Heart right ventricle (tissue), 16 donors: ENCODE measurements at places on chromosomes 7 and 10.

- DNase-seq, result no peak
- no peaks in the 10 kb centered on the region for H3K36me3 ChIP-seq
- H3K27me3 ChIP-seq, result no peaks in the 10 kb centered on the region
These were observed 2.8 kb downstream of the FXYD4 start for GRCh38 chr10:43374194-43374593.

- H3K36me3 ChIP-seq, result no peaks in the 10 kb centered on the region
- no peak overlapping the region for H3K4me3 ChIP-seq
- peak; percentile 1 for DNase-seq
- no peaks in the 10 kb centered on the region for H3K4me1 ChIP-seq
- no peaks in the 10 kb centered on the region for H3K27me3 ChIP-seq
- H3K27ac ChIP-seq, result no peak overlapping the region
These were observed 164.6 kb upstream of the ZMIZ1 start for GRCh38 chr10:78904196-78904595.

GRCh38 chr7:105648561-105649401 lies 67.5 kb upstream of the EFCAB10 start:
- H3K4me1 ChIP-seq, result peaks cover 27% of the 10 kb centered on the region
- no peak overlapping the region for H3K4me3 ChIP-seq
- no peaks in the 10 kb centered on the region for H3K36me3 ChIP-seq
- H3K27me3 ChIP-seq, result no peaks in the 10 kb centered on the region
- H3K27ac ChIP-seq, result no peak overlapping the region

DNA sequence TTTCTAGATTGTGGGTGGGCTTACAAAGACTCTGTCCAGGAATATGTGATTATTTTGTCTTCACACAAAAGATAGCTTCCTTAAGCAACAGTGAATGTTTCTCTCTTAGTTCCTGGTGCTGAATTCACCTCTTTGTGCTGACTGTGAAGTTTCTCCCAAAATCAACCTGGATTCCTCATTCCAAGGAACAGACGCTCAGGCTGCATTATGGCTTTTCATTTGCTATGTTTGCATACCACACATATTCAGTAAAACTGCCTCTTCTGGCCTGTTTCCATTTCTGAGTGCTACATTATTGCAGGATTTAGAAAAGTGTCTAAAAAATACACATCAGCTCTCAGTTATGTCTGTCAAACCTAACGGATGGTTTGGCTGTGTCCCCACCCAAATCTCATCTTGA lies 21.5 kb downstream of the MACROH2A2 start:
- H3K27me3 ChIP-seq, result no peaks in the 10 kb centered on the region
- H3K4me3 ChIP-seq, result no peak overlapping the region

DNA sequence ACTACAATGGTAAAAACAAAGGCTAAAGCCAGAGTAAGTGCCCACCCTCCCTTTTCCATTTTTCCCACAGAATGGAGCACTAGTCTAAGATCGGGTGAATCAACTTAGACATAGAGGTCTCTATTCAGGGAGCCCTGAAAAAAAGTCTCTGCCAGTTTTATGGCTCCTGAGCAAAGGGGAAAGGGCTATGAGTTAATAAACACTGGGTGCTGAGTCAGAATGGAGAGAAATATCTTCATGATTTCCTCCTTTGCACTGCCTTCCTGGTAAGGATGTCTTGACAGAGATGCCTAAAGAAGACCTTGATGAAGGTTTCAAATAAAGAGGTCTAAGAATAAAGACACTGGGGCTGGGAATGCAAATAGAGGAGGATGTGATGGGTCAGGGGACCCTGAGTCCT lies 607.4 kb upstream of the MBL2 start:
- DNase-seq, result no peak
- no peak overlapping the region for H3K27ac ChIP-seq
- H3K27me3 ChIP-seq, result no peaks in the 10 kb centered on the region

DNA sequence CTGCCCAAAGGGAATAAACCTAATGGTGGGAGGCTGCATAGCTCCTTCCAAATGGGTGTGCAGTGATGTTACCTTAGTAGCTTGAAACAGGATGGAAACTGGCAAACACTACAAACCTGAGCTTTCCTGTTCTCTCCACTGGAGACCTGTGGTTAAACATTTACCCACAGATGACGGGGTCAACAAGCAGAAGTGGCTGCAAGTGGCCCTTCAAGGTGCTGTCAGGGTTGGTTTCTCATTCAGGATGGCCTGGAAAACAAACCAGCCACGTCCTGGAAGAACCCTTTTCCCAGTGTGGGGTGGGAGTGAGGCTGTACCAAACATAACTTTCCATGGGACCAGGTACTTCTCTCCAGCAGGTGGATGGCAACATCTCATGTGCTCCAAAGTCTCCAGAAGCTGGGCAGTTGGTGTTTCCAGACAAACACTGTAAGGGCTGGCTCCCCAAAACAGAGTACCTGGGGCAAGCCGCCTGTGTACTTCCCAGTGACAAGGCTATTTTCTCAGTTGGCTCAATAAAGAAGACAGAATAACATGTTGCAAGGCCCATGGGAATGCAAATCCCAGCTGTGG lies 67.5 kb downstream of the DNAJB9 start:
- no peak for DNase-seq
- H3K4me1 ChIP-seq, result no peaks in the 10 kb centered on the region
- no peaks in the 10 kb centered on the region for H3K36me3 ChIP-seq
- H3K27me3 ChIP-seq, result no peaks in the 10 kb centered on the region

DNA sequence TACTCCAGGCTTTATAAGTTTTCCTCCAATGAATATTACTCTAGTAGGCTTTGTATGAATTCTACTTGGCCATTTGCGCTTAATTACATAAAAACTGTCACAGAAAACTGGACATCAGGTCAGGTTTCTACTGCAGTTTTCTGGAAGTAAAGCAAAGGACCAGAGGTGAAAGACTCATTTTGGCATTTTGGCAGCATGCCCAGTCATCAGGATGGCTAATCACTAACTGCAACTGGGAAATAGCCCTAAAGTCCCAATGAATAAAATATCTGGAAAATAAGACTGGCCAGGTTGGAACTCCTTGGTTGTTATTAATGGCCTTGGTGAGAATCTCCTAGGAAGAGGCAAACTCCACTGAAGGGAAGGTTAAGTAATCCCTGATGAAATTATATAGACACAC lies 75.5 kb downstream of the COPG2 start:
- H3K36me3 ChIP-seq, result no peaks in the 10 kb centered on the region
- no peaks in the 10 kb centered on the region for H3K27me3 ChIP-seq
- DNase-seq, result no peak
- H3K4me3 ChIP-seq, result no peak overlapping the region

DNA sequence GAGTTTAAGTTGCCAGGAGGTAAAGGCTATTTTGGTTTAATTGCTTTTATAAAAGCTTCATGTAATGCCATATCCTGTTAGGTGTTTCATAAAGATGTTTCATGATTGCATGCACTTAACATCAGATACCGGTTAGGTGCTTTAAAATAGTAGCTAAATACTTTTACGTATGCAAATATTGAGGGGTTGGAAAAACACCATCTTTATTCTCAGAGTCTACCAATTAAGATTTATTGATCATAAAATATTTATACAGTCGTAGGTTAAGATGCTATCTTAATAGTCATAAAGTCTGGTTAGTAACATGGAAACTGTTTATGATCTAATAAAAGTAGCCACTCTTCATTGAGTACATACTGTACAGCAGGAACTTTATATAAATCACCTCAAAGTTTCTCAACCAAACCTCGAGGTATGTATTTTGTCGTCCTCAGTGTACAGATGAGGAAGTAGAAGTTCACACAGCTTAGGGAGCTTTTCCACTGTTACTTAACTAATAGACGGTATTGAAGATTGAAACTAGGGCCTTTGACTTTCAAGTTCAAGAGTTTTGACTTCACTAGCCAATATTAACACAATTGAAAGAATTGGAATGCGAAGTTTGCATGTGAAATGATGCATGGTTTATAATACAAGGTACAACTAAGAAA lies 897.1 kb downstream of the GATA3 start:
- no peaks in the 10 kb centered on the region for H3K4me1 ChIP-seq
- DNase-seq, result no peak
- H3K36me3 ChIP-seq, result no peaks in the 10 kb centered on the region

GRCh38 chr7:10122551-10123100 lies 851.0 kb upstream of the PHF14 start:
- H3K27me3 ChIP-seq, result no peaks in the 10 kb centered on the region
- no peak overlapping the region for H3K4me3 ChIP-seq
- H3K4me1 ChIP-seq, result peaks cover 27% of the 10 kb centered on the region
- peak overlapping the region; percentile 8 for H3K27ac ChIP-seq
- no peaks in the 10 kb centered on the region for H3K36me3 ChIP-seq

- no peaks in the 10 kb centered on the region for H3K27me3 ChIP-seq
- no peak overlapping the region for H3K27ac ChIP-seq
- no peak for DNase-seq
These were observed 2.0 kb downstream of the DBF4 start for GRCh38 chr7:87878208-87878735.

- no peak overlapping the region for H3K4me3 ChIP-seq
- no peaks in the 10 kb centered on the region for H3K4me1 ChIP-seq
- H3K27ac ChIP-seq, result no peak overlapping the region
- peaks cover 15% of the 10 kb centered on the region for H3K36me3 ChIP-seq
- H3K27me3 ChIP-seq, result no peaks in the 10 kb centered on the region
These were observed 27.7 kb downstream of the ANKRD26 start for GRCh38 chr10:27072436-27073114.

DNA sequence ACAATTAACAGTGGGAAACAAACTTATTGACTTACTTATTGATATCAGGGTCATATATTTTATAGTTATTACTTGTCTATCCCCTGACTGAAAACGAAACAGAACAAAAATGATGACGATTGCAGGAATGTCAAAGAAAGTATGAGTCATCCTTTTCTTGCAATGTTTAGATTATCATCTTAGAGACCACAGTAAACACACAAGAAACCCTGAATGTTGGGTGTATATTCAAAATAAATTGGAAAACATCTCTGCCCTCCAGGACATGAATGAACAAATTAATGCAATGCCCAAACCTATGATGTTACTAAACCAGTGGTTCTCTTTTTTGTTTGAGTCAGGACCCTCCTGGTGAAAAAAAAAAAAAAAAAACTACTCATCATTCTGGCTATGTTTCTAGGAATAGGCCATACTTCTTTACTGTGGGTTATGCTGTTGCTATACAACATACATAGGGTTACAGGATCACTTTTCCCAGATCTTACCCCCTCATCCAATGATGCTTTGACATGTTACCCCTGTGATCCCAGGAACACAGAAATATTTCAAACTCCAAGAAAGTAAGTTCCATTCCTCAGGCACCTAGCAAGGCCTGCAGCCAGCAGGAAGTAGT lies 623.4 kb upstream of the IGFBP3 start:
- H3K4me3 ChIP-seq, result no peak overlapping the region
- no peak overlapping the region for H3K27ac ChIP-seq
- no peaks in the 10 kb centered on the region for H3K4me1 ChIP-seq
- H3K27me3 ChIP-seq, result no peaks in the 10 kb centered on the region
- no peaks in the 10 kb centered on the region for H3K36me3 ChIP-seq

DNA sequence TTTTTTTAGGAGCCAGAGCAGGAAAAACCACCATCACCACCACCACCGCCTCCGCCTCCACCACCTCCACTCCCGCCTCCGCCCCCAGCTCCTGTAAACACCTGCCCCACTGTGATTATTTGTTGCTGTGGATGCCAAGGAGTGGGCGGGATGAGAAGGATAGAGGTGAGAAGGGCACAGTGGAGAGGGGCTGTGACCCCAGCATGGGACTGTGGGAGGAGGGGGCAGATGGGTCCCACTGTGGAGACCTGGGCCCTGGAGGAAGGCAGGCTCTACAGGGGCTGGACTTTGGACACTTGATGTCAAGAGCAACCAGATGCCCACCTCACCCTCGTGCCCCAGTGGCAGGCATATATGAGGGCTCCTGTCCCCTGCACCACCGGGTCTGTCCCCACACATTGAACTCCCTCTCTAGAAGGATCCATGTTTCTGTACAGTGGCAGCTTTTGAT lies 24.7 kb downstream of the ANTXRL start:
- no peak overlapping the region for H3K4me3 ChIP-seq
- no peaks in the 10 kb centered on the region for H3K36me3 ChIP-seq
- no peaks in the 10 kb centered on the region for H3K27me3 ChIP-seq
- H3K4me1 ChIP-seq, result no peaks in the 10 kb centered on the region
- H3K27ac ChIP-seq, result no peak overlapping the region
- no peak for DNase-seq

DNA sequence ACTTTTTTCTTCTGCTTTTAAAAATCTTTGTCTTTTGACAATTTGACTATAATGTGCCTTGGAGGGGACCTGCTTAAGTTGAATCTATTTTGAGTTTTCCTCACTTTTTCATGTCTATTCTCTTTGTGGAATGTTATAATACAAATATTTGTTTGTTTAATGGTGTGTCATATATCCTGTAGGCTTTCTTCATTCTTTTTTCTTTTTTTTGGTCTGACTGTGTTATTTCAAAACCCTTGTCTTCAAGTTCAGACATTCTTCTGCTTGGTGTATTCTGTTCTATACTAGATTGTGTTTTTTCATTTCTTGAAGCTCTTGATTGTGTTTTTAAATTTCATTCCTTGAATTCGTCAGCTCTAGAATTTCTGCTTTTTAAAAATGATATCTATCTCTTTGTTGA lies 228.2 kb downstream of the STK31 start:
- no peaks in the 10 kb centered on the region for H3K36me3 ChIP-seq
- no peak for DNase-seq
- no peak overlapping the region for H3K27ac ChIP-seq
- H3K4me1 ChIP-seq, result no peaks in the 10 kb centered on the region

DNA sequence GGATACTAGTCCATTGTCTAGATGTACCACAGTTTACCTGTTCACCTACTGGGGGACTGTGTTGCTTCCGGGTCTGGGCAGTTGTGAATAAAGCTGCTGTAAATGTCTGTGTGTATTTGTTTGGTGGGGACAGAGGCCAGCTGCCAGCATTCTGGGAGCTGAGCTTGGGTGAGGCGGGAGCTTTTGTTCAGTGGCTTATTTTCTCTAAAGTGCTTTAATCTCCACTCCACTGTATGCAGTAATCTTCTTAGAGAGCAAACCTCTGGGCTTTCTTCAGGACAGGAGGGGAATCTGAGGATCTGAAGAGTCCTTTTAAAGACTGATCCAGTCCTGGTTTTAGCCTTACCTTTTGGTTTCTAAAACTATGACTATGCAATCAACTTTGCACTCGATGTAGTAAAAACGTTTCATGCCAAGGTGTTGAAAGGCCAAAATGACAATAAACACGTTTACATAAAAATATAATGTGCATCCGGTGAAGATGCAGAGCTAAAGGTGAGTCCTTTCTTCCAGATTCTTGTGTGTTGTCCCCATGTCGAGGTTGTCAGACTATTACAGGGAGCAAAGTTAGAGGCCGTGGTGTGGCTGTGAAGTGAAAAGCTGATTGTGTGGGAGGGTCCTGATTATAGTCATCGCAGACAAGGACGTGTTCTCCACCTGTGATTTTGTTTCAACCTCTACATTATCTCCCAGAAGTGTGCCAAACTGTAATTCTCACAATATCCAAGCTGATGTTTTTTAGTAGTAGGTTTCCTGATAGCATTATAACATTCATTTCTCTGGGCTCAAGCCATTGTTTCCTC lies 279.8 kb downstream of the CAMK1D start:
- H3K4me1 ChIP-seq, result no peaks in the 10 kb centered on the region
- H3K36me3 ChIP-seq, result no peaks in the 10 kb centered on the region
- H3K27me3 ChIP-seq, result no peaks in the 10 kb centered on the region
- H3K27ac ChIP-seq, result no peak overlapping the region
- no peak for DNase-seq
- no peak overlapping the region for H3K4me3 ChIP-seq
